Renal cortex interstitium (tissue), 15 donors: ENCODE measurements at places on chromosomes 1 and 21.

DNA sequence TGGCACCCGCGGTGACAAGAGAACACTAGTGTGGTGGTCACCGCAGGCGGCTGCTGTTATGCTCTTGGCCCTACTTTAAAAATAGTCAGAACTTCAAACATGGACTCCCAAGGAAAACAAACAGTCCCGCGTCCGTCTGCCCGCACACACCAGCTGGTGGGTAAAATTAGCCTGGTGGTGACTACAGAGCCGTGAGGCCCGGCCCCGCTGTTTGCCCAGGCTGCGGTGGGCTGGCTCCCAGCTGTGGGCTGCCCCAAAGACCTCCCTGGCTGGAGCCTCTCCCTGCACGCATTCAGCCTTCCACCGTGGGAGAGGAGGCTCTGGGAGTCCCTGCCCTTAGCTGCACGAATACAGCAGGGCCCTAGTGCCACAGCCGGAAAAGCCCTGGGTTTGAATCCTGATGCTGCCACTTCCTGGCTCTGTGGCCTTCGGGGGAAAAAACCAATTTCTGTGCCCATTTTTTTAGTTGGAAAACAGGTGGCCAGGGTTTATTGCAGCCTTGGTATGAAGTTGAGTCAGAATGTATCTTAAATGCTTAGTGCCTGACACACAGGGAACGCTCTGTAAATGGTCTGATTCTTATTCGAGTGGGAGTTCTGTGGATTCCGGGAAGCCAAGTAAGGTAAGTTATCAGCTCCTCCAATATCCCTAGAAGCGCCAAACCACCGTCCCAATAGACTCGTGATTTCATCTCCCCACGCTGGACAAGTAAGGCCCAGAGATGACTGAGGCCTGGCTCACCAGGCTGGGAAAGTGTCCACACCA is 58.2 kb downstream of the ALPL start:
- DNase-seq = no peak

- peak; percentile 77 for DNase-seq
Measured at GRCh38 chr1:207997486-207998268, 86.8 kb upstream of the CD34 start.

GRCh38 chr21:20968391-20968790 is 29.8 kb upstream of the NCAM2 start:
- DNase-seq = no peak

GRCh38 chr1:108598340-108598739 is 38.4 kb downstream of the EEIG2 start:
- no peak for DNase-seq

DNA sequence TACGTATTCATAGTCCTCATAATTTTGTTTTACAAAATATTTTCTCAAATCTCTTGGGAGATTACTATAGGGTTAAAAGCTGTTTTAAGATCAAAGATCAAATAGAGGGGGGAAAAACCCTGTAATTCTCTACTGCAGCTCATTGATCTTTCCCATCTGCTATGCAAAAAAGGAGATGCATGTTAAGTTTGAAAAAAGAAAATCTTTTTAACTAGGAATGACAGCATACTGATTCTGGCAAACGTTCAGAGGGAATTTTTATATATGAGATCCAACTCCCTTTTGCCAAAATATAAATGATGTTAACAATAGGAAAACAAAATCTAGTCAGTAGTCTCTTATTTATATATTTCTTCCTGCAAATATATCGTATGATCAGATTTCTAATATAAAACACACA is 69.1 kb downstream of the SMYD3 start:
- peak; percentile 59 for DNase-seq

DNA sequence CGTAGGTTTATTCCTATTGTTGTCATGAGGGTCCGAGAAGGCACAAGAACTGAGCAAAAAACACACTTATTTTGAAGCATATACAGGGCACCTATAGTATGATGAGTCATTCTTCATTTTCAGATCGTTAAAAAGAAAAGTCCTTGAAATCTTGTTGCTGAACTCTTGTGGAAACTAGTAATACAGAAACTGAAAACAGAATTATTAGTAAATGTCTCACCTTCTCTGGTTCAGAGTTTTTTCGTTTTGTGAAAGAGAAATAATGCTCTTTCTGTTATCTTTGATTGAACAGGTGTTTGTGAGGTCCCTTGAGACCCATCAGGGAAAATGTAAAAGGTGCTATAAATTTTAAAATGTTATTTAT is 102.0 kb upstream of the COA6 start:
- DNase-seq = no peak

GRCh38 chr1:29849038-29849750 is 612.9 kb downstream of the PTPRU start:
- no peak for DNase-seq

GRCh38 chr21:32921632-32922230 is 104.0 kb upstream of the OLIG2 start:
- DNase-seq = no peak

- DNase-seq = no peak
Measured at GRCh38 chr1:32919811-32920733, 18.9 kb upstream of the TMEM54 start.

DNA sequence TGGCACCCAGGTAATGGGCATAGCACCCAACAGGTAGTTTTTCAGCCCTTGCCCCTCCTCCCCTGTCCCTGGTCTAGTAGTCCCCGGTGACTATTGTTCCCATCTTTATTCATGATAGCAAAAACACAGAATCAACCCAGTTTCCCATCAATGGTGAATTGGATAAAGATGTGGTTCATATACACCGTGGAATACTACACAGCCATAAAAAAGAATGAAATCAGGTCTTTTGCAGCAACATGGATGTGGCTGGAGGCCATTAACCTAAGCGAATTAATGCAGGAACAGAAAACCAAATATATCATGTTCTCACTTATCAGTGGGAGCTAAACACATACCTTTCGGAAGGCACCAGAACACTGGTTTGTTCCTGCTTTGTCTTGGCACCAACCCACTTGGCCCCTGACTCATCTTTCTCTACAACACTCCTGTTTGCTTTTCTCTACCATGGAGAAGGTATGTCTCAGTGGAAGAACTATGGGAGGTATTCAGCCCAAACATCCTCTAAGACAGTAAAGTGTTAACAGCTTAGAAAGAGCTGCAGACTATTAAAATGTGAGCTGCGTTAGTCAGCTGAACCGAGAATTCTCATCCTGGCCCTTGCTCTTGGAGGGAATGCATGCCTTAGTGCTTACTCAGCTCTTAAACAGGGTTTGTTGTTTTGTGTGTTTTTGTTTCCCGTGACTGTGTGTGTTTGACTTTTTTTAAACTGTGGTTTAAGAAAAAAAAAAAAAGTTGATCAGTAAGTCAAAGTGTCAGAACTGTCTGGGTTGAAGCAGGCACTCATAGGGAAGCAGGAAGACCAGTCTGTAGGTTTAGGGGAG is 203.0 kb downstream of the TOMM20 start:
- peak; percentile 81 for DNase-seq

DNA sequence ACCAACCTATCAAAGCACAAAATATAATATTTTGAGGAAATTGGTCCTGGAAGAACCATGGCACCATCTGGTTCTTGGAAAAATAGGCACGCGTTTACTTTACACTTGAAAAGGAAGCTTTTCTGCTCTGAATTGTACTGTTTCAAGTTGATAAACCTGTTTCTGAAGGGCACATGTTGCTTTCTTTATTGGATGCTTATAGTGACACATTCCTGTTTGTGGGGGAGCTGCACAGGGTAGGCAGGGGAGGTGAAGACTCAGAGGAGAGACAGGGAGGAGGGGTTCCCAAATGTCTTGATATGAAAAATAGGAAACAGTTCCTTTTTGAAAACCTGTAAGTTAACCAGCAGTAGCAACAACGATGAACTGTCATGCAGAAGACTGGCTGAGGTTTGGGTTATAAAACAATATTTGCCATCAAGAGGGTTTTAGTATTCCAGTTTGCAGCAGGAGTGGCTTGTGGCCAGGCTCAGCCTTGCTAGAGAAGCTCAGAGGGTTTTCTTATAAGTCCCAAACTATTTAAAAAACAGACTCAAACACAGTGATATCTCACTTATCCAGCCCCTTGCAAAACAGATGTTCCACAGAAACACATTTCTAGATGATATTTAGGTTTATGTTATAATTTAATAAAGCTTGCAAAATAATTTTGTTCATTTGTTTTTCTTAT is 127.0 kb upstream of the MROH9 start:
- DNase-seq = no peak

DNA sequence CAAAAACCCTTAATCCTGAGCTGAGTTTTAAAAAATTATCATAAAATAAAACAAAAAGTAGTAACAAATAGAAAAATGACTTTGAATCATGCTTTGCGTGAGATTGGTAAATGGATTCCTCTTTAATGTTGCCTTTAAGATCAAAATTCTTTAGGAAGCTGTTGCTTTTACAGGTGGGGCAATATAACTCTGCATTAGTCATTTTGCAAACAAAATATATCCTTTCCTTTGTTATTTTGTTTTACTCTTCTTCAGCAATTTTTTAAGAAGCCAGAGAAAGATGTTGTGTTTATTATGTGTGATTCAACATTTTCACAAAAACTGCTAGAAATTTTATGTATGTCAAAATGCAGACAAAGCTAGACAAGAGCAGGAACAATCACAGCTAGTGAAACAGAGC is 50.0 kb downstream of the MARK1 start:
- no peak for DNase-seq

DNA sequence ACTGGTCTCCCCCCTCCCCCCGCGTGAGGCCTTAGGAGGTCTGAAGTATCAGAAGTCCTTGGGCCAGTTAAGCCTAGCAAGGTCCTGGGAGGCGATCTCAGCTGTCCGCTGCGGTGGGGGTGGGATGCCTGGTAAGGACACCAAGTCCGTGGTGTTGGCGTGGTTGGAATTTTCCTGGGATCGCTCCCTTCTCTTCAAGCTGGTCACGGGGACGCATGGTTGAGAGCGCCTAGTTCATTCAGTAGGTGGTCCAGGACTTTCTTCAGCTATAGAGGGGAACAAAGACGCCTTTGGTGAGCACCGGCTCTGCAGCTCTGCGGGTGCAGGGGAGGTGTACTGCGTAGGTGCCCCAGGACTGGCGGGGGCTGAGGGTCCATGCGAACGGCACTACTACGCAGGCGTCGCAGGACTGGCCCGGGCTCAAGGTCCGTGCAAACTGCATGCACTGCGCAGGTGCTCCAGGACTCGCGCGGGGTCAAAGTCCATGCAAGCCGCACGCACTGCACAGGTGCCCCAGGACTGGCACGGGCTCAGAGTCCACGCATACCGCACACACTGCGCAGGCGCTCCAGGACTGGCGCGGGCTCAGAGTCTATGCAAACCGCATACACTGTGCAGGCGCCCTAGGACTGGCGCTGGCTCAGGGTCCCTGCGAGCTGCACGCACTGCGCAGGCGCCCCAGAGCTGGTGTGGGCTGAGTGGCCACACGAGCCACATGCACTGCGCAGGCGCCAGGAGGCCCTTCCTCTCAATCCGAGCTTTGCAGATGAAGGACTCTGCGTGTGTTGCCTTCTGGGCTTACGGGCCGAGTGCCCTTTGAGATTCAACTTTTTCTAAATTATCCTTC is 36.6 kb upstream of the HMGN1 start:
- DNase-seq = no peak

- DNase-seq = no peak
Measured at GRCh38 chr21:42612390-42612789, 41.0 kb upstream of the PDE9A start.

- no peak for DNase-seq
Measured at GRCh38 chr1:231021540-231022031, 18.5 kb downstream of the FAM89A start.

GRCh38 chr1:193479187-193479586 is 292.8 kb upstream of the B3GALT2 start:
- no peak for DNase-seq

DNA sequence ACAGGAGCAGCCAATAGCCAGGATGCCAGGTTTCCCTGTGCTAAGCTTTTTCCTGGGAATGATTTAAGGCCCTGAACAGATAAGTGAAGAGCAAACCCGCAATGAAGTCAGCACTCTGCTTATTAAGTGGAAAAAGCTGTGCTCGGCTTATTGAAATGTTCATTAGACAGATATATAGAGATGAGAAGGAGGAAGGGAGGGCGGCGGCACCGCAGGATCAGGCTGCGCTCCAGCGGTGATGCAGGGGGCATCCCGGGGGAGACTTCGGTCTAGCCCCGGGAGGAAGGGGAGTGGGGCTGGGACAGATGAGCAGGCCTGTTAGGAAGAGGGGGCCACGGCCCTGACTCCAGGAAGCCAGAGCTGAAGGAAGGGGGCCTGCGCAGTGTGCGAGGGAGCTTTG is 115.0 kb downstream of the TMEM53 start:
- DNase-seq = no peak

DNA sequence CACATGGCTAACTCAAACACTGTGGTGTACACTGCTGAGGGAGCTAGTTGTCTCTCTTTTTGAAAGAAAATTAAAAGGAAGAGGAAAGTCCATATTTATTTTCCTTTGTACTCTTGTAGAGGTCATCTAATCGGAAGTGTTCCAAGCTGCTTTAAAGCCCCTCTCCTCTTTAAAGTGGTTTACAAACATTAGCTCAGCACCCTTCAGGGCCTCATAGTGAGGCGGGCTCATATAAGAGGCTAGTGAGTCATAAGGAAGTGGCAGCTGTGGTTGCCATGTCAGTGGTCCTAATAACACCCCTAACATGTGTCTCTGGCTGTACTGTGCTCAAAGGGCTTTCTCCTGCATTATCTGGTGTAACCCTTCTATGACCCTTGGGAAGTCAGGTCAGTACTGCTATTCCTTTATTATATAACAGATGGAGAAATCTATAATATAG is 104.4 kb upstream of the SERBP1 start:
- no peak for DNase-seq

DNA sequence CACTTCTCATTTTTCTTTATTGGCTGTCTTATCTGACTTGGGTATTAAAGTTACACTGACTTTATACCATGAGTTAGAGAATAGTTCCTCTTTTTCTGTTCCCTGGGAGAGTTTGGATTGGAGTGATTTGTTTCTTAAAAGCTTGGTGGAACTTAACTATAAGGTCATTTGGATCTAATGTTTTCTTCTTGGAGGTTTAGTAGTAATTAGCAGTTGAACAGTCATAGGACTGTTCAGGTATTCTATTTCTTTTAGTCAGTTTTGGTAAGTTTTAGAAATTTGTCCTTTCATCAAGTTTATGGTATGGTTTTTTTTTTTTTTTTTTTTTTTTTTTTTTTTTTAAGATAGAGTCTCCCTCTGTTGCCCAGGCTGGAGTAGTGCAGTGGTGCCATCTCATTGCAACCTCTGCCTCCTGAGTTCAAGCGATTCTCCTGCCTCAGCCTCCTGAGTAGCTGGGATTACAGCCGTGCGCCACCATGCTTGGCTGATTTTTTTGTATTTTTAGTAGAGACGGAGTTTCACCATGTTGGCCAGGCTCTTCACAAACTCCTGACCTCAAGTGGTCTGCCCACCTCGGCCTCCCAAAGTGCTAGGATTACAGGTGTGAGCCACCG is 6.3 kb downstream of the TTC3 start:
- DNase-seq = no peak
